ENCODE measurements at places on chromosomes 1 and 21.

DNA sequence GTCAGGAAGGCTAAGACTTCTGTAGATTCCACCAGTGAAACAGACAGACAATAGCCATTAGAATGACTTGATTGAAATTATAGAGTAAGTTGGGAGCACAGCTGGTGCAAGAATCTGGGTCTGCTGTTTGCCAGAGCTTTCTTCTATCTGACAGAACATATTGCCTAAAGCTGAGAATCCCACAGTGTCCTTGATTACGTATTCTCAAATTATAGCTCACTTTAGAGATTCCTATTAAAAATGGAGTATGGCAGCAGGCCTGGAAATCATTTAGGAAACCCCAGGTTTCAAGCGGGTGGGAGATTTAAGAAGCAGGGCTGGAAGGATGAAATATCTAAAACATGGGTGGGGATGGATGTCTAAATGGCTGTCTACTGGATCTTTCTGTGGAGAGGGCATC is 639.7 kb upstream of the CXADR start:
- no peak for DNase-seq

GRCh38 chr1:27192039-27192529 is 37.2 kb upstream of the SLC9A1 start:
- no peak for DNase-seq

GRCh38 chr21:29175408-29176134 is 45.1 kb downstream of the MAP3K7CL start:
- DNase-seq = no peak

GRCh38 chr21:20720623-20721022 is 277.6 kb upstream of the NCAM2 start:
- DNase-seq = no peak

DNA sequence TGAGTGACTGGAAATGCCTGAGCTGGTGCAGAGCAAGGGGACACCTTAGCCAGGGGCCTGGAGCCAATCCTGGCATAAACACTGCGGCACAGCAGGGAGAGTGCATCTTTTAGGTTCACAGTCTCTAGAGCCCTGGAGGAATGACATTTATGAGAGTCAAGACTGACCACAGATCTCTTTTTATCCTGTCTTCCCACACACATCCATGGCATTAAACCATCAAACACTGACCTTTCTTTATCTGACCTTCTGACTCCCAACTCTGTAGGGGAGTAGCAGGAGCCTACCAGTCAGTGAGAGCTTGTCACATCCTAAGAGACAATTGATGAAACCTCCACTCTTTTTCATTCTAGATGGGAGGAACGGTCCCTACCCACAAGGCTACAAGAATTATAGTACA is 7.9 kb downstream of the CD34 start:
- DNase-seq = no peak

- DNase-seq = no peak
These were observed 14.3 kb downstream of the PTAFR start for GRCh38 chr1:28162151-28162550.

DNA sequence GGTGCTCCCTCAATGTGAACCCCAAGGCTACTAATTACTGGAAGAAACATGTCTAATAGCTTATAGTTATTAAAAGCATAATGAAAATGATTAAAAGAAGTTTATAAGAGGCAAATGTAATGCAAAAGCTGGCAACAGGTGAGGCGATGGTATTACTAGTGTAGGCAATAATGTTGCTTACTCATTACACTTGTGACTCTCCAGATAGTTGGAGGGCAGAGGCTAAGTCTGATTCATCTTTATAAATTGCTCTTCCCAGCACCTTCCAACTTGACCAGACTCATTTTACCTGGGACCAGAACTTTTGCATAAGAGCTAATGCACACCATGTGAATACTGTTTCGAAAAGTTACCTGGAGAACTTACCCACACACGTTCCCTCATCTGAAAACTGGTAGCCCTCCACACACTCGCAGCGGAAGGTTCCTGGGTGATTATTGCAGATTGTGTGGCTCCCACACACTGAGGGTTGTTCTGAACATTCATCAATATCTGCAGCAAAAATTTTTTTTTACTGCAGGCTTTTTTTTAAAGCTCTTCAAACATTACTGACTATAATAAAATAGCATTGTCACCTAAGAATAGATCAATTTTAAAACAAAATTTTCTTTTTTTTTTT is 48.0 kb downstream of the NID1 start:
- no peak for DNase-seq

DNA sequence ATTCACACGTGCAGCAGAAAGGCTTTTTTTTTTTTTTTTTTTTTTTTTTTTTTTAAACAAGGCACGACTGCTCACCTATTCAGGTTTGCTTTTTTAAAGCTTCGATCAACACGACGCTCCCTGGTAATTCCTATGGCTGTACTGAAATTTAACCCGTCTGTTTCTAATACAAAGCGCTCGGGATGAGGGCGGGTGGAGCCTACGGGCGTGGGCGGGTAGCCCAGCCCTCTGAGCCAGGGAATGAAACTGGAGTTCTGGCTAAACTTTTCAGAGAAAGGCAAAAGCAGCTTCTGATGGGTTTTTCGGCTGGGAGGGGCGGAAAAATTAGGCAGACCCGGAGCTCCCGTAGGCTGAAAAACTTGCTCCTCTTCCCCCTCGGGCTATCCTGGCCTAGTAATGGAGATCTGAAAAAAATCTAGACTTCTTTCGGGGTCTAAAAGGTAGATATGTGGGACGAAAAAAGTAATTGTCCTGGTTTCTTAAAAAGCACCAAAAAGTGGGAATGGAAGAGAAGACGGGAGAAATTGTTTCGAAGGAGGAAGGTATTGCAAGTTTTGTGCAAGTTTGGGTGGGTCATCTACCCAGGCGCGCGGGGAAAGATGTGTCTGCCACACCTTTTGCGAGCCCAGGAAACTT is 7.4 kb downstream of the NR5A2 start:
- DNase-seq = no peak

DNA sequence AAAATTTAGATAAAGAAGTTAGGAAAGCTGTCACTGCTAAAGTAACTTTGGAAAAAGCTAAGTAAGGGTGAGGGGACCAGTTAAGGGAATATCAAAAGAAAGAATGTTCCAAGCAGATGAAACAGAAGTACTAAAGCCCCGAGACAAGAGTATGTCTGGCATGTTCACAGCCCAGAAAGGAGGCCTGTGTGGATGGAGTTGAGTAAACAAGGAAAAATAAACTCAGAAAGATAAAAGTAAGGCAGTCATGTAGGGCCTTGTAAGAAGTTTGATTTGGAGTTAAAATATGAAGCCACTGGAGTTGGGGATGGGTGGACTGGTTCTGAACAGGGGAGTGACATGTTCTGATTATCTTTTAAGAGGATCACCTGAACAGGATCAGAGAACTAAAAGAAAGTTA is 177.9 kb downstream of the CDC42BPA start:
- DNase-seq = no peak

DNA sequence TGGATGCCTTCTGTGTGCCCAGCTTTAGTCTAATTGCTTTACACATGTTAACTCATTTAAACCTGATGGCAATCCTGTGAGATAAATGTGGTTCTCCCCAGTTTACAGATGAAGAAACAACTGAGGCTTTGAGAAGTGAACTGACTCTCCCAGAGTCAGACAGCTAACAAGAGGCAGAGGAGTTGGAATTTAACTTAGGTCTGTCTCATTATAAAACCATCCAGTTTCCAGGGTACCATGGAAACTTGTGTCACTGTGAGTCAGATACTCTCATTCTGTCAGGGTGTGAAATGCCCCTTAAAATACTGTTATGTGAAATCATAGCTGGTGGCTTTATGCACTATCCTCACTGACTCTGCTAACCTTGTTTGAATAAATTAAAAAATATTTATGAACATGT is 206.6 kb downstream of the PBX1 start:
- no peak for DNase-seq

GRCh38 chr21:44637018-44637850 is at the start of gene KRTAP10-10:
KRTAP10-10 (plus strand) TSS chr21:44637356; CDS start chr21:44637418, 62 bp downstream.
- no peak for DNase-seq

DNA sequence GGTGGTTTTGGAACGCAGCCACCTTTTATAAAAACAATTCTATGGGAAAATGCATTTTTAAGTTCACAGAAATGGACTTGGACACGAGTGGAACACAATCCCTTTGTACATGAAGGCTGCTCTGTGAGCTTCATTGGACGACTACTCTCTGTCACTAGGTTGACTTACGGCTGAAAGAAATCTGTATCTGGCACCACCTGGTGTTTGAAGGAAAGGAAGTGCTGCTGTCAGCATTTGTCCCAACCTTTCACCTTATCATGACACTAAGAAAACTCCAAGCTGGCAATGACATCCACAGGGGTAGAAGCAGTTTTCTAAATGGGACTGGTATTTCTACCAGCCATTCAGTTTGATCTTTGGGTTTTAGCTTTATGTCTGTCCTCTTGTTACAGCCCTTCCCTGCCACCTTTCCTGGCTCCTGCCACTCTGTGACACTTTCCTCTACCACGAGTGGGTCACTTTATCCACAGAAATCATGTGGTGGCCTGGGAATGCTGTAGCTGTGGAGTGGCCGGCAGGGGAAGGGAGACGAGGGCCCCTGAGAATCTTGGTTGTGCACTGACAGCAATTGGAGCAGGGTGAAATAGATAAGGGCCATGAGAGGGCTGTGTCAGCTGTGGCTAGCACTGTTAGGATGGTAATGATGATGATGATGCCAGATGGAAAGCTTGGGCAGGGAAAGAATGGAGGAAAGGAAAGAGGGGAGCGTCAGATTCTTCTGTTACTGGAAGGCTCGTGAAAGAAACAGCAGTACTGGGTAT is 85.2 kb downstream of the TBX19 start:
- no peak for DNase-seq

DNA sequence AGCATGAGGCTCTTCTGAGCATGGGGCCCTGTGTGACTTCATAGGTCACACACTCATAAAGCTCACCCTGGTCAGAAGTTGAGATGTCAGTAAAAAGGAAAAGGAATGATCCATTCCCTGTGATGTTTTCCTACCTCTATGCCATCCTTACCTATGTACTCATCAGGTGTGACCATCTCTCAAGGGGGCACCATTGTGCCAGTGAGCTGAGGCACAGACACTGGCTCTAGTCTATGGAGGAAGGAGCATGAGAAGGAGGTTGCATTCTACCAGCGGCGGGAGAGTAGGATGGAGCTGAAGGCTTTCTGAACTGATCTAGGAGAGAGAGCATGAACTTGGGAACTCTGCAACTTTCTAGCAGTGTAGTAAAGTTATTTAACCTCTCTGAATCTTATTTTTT is 65.8 kb upstream of the RGL1 start:
- no peak for DNase-seq

GRCh38 chr1:25813734-25814471 is 5.9 kb upstream of the MTFR1L start:
- no peak for DNase-seq

- no peak for DNase-seq
These were observed 40.4 kb downstream of the RIMS3 start for GRCh38 chr1:40625076-40625475.

GRCh38 chr1:51927029-51927428 is 48.5 kb upstream of the NRDC start:
- no peak for DNase-seq

- peak; percentile 7 for DNase-seq
These were observed 2.5 kb downstream of the MFSD2A start for GRCh38 chr1:39957299-39958015.

DNA sequence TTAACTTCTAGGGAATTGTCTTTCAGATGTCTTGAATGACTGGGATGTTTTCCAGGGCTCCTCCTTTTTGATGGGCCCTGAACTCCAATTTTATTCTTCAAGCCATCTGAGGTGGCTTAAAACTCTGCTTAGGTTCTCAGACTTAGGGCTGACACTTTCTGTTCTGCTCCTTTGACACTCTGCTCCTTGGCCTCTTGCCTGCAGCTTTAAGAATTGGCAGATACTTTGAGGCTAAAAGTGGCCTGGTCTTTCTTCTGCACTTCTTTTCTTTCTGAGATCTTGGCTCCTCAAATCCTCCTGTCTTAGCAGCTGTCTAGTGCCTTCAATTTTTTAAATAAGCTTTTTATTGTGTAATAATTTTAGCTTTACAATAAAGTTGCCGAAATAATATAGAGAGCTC is 294.6 kb downstream of the RPS6KC1 start:
- no peak for DNase-seq

GRCh38 chr1:157163273-157164127 is 25.3 kb upstream of the ETV3 start:
- peak; percentile 44 for DNase-seq

GRCh38 chr1:145997718-145998023 is 1.3 kb upstream of the TXNIP start:
- no peak for DNase-seq

- no peak for DNase-seq
These were observed 17.0 kb downstream of the PAPPA2 start for GRCh38 chr1:176479971-176480370.

- DNase-seq = no peak
These were observed 150.8 kb downstream of the TGFB2 start for GRCh38 chr1:218495931-218496330.

GRCh38 chr1:228101614-228101993 is 1.5 kb downstream of the C1orf35 start:
- DNase-seq = no peak

- DNase-seq = no peak
These were observed 201.2 kb downstream of the TOMM20 start for GRCh38 chr1:234927312-234927970.

DNA sequence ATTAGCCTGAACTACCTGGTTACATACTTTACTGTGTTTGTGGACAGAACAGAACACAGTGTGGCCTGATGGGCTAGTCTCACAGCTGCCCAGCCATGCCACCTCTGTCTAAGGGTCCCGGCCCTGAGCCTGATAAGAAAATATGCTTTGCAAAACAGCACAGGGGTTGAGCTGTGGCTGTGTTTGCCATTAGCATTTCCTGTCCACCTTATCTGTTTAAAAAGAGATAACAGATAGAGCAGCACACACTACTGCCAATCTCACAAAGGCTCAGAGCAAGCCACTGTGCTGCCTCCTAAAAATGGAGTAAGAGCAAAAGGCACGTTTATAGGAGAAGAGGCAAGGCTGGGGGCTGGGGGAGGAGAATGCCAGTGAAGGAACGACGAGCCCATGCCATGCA is 95.0 kb downstream of the SUSD4 start:
- no peak for DNase-seq

- DNase-seq = no peak
These were observed 1160.8 kb upstream of the ADGRL2 start for GRCh38 chr1:80639777-80640533.

Measured in nucleus accumbens (tissue), 56 donors.